Fibroblast of skin of abdomen (primary cell): ENCODE measurements at places on chromosomes 6 and 20.

- no peak for DNase-seq
These were observed 969.2 kb upstream of the SLC35B3 start for GRCh38 chr6:9404351-9405146.

GRCh38 chr20:45206725-45207124, at the start of gene SEMG1:
Gene SEMG1, plus strand, starts transcription at chr20:45207033. Its CDS starts 21 bp downstream, at chr20:45207054.
- DNase-seq = no peak

DNA sequence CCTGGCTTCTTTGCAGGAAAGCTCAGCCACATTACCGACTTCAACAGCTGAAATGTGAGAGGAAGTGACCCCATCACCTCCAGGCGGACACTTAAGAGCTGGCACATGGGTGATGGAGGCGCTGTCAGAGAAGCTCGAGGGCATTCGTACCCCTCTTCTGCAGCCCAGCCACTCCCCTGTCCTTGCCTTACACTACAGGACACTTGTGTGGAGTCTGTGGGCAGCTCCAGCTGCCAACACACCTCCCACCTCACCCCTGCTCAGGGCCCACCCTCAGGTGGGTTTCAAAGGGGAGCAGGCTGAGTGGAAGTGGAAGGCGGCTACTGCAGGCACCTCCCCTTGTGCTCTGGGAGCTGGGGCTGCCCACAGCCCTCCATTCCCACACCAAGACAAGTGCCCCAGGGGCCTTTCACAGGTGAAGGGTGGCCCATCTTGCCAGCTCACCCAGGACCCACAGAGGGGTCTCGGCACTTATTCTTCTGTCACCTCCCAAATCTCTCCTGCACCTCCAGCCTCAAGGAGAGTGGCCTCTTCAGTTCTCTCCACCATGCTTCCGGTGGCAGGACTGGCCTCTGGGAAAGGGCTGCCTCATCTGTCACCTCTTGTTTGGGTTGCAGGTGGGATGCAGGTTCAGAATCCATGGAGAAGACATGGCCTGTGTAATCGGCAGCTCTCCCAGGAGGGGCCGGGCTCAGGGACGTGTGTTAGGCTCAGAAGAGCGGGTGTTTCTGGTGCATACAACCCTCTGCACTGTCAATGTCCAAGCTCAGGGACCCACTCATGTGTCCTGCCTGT, 49.8 kb downstream of the IRF4 start:
- DNase-seq = no peak

- DNase-seq = no peak
These were observed 26.8 kb upstream of the CRIP3 start for GRCh38 chr6:43335469-43335868.

DNA sequence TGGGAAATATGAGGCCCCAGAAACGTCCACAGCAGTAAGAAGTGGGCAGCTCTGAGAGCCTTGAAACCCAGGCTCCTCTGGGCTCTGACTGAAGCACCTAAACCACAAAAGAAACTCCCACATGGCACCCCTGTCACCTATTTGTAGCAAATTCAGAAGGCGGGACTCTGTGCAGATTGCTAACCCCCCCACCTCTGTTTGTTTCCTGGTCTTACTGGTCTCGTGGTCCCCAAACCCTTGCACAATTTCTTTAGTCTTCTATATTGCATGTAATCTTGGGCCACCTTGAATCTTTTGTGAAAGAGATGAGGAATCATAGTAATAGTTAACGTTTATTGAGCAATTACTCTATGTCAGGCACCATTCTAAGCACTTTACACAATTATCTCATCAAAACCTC, 154.3 kb downstream of the PREX1 start:
- no peak for DNase-seq

DNA sequence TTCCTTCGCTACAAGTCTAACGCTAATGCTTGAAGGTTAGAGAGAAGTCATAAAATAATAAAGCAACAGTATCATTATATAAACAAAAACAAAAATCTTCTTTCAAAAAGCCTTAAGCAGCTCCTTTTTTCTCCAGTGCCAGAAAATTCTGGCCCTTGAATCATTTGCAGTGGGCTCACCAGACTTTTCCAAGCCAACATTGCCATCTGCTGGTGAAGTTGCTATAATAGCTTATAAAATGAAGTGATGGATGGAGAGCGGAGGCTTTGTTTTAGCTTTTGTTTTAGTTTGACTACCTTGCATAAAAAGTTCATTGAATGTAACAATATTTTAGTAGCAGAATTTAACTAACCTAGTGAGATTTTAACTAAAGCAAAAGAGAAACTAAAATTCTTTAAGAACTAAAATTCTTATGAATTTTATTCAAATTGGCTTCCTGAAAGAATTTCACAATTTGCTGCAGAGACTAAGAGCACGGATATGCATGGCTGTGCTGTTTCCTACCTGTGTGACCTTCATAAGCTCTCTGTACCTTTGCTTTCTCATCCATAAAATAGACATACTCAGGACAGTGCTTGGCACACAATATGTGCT, 44.8 kb upstream of the SLC2A12 start:
- DNase-seq = peak; percentile 65

- no peak for DNase-seq
These were observed 2.7 kb upstream of the PHF10 start for GRCh38 chr6:169726963-169727362.

- peak; percentile 83 for DNase-seq
These were observed 19.4 kb downstream of the TMEM200A start for GRCh38 chr6:130385064-130385695.

DNA sequence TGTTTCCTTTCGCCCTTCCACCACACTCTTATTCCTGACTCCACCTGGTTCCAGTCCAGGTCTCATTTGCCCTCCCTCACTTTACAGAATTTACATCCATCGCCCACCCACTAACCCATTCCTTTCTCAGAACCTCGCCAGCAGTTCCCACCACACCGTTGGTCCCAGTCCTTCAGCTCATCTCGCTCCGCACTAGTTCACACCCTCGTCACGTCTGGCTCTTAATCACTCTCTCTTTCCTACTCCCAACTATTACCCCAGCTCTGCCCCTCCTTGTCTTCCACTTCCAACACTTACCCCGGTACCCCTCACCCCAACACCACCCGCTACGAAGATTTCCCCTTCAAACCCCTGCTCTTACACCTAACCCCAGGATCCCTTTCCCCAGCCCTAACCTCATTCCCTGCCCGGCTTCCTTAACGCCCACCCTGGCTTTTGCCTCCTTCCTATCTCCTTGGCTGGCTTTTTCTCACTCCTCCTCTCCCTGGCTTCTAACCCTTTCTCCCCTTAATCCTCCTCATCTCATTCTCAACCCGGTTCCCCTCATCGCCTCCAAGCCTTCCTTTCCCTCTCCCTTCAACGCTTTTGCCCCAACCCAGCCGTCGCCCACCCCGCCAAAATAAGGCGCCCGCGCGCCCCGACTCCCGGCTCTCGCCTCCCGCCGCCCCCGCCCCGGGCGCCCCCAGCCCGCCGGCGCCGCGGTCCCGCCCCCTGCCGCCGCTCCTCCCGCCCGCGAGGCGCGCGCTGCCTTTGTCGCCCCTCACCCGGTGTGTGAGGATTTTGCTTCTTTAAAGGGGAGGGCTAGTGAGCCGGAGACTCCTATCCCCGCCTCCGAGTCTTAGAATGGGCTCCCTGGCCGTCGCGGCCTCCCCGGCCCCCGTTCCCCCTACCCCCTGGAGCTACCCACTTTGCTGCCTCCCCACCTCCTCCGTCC, 542 bp downstream of the USP49 start:
- no peak for DNase-seq

GRCh38 chr6:4021854-4022695, 56.9 kb downstream of the FAM217A start:
- DNase-seq = no peak

- no peak for DNase-seq
These were observed 27.6 kb upstream of the RBL1 start for GRCh38 chr20:37123441-37123840.

DNA sequence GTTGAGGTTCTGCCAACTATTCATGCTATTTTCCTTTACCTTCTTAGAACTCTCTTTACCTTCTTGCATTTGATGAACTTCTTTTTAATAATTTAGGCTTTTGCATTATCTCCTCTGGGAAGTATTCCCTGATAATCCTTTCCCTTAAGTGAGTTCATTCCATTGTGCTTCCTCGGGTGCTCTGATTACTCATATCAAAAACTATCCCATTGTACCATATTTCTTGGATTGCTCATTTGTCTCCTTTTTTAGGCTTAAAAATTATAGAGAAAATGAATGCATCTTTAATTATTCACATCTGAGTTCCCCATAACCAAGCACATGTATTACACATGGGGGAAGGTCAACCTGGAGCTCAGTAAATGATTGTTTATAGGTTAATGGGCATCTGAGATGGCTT, 2.5 kb downstream of the CALHM4 start:
- DNase-seq = peak; percentile 89

DNA sequence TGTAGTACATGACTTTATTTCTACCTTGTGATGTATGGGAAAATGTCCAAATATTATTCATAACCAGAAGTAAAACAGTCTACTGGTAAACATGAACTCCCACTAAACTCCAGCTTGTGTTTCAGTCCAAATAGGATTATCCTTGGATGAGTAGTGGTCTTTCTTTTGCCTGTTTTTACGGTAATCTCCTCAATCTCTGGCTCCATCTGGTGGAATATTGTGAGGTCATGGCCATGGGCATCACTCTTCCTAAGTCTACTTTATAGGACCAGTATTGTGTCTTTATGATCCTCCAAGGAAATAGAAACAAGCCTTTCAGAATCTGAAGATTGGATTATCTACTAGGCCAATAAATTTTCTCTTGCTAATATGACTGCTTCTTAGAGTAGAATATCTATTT, 505.0 kb downstream of the BMP2 start:
- peak; percentile 1 for DNase-seq

DNA sequence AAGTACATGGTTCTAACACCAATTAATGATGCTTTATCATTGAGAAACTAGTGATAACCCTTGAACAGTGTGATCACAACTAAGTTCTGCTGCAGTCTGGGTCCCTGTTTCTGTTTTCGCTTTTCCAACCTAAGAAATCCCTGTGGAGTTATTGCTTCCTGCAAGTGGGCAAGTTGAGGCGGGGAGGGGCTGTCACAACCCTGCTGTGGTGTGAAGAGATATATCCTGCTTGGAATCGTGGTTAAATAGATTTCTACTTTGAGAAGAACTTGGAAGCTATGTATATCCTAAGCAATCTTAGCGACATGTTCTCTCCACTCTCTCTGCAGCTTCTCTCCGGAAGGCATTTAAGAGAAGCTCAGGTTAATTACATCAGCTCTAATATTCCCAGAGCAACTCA, 1223.6 kb downstream of the EPHA7 start:
- no peak for DNase-seq

GRCh38 chr6:110484321-110484720, 7.9 kb upstream of the SLC22A16 start:
- no peak for DNase-seq

- DNase-seq = no peak
These were observed 4.7 kb downstream of the ECT2L start for GRCh38 chr6:138800377-138801150.

DNA sequence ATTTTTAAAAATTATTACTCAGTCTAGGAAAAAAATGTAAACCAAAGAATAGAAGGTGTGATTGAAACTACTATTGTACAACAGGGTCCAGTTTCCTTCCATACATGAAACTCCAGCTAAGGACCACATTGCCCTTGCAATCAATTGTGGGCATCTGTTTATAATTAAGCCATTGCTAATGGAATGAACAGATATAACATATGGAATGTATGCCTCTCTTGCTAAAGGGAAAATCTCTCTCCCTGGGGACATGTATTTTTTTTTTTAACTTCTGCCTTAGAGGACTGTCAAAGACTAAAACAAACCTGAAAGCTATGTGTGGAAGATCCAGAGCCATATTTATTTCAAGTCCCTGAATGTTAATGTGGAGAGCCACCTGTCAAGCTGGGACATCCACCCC, 336.8 kb upstream of the MANEA start:
- peak; percentile 91 for DNase-seq

DNA sequence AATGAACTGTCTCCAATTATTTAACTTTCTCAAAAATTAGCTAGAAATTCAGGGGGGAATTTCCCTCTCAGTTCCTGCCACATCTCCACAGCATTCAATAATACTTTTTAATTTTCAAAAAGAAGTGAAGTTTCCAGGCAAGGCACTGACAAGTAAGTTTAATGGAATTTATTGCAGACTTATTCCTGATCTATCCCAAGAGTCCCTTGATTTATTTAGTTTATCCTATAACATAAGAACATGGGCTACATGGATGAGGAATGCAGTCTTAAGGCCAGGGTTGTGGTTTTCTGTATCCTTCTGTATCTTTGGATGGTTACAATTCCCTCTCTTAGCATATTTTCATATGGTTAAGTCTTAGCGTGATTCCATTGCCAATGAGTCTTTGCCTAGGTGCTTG, 126.5 kb downstream of the TSHZ2 start:
- peak; percentile 92 for DNase-seq

DNA sequence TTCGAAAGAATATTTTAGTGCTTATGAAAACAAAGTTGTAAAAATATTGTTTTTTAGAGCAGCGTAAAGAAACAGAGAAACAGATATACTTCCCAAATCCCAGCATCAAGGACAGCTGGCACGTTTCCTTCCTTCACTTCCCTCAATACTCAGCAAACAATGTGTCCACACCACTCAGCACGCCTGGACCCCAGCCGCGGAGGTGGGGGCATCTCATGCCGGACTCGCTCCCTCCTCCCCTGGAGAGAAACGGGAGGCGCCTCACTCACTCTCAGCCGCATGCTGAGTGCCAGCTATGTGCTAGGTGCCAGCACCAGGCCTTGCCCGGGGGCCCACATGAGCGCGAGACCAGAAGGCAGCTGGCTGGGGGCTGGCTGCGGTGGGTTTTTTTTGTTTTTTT, 34.7 kb downstream of the SLC2A4RG start:
- DNase-seq = no peak

DNA sequence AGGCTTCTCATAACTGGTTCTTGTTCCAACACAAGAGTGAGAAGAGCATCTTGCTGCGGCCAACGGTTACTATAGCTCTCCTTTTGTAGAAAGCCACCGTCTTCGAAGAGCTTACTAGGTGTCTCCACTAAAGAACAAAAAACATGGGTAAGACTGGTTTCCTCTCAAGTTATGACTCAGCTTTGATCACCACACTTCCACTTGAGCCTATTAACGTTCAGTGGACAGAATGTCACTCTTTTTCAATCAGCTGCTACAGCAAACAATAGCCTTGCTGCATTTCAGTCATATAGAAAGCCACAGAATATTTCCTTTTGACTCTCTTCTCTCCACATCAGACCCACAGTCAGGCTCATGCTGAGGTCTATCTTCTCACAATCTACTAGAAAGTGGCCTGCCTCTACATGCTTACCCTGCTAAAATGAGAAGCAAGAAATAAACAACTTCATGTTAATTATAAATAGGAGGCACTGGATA, 243.5 kb upstream of the PREP start:
- peak; percentile 2 for DNase-seq

DNA sequence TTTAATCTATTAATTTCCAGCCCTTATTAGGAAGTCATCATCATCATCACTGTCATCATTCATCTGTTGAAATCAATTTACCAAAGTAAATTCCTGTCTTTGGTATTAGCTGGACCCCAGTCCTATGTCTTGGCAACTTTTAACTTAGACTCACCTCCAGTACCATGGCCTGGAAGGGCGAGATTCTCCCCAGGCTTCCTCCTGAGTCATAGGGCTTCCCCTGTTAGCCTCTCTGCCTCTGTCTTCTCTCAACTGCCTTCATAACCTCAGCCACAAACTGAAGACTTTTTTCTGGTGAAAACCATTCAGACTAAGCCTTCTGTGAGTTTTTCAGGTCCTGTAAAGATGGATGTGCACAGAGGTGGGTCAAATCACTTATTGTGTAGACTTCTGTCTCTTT, 95.0 kb downstream of the NKAIN2 start:
- no peak for DNase-seq

GRCh38 chr6:128855581-128856085, 27.3 kb upstream of the LAMA2 start:
- no peak for DNase-seq

- no peak for DNase-seq
These were observed 314.1 kb upstream of the SGK1 start for GRCh38 chr6:134632024-134632423.
